ENCODE measurements at places on chromosomes 12 and 14.

- no peak for DNase-seq
Measured at GRCh38 chr12:94280063-94280462, 131.7 kb downstream of the PLXNC1 start.

GRCh38 chr12:104372061-104372720 is 68.7 kb downstream of the EID3 start:
- no peak for DNase-seq

DNA sequence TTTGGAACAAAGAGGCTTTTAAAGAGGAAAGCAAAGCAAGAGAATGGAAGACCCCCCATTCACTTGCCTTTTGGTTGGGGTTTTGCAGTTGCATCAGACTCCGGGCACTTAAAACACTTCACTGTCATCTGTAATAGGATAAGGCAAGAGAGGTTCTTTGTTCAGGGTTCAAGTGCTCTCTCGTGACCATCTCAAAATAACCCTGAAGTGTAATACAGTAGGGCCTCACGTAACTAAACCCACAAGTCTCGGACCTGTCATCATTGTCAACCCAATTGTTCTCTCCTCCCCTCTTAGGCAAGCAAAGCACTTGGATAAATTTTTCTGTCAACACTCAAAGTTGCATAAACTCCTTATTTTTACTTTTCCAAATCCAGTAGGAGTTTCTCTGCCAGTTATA is 26.9 kb upstream of the MYBPC1 start:
- peak; percentile 88 for DNase-seq

GRCh38 chr14:78154827-78155226 is 15.3 kb upstream of the NRXN3 start:
- no peak for DNase-seq

GRCh38 chr12:22037947-22038346 is 8.1 kb upstream of the CMAS start:
- DNase-seq = no peak

GRCh38 chr14:47596232-47596631 is 79.2 kb downstream of the MDGA2 start:
- DNase-seq = no peak

GRCh38 chr12:5260591-5261086 is 171.3 kb upstream of the NTF3 start:
- DNase-seq = no peak

GRCh38 chr12:12017798-12018197 is 52.9 kb upstream of the BCL2L14 start:
- peak; percentile 42 for DNase-seq

DNA sequence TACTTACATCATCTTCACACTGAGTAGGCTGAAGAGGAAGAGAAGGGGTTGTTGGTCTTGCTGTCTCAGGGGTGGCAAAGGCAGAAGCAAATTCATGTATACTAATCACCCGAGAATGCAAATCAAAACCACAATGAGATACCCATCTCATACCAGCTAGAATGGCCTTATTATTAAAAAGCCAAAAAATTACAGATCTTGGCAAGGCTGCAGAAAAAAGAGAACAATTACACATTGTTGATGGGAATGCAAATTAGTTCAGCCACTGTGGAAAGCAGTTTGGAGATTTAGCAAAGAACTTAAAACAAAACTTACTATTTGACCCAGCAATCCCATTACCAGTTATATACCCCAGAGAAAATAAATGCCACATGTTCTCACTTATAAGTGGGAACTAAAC is 154.9 kb downstream of the SEC23A start:
- no peak for DNase-seq

DNA sequence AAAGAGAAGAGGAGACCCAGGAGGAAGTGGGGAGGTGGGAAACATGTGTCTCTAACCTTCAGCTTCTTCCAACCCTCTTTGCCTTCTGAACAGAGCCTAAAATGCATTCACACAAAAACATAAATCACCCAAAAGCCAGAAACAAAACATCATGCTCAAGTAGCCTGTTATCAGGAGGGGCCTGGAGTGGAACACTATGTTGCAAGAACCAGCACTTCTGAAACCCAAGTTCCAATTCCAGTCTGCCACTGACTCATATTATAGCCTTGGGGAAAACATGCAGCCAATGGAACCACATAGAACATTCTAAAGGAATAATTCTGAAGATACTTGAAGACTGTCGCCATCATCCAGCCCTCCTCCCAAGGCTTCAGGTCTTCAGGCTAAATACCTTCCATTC is 169.8 kb upstream of the PLXNC1 start:
- peak; percentile 92 for DNase-seq

DNA sequence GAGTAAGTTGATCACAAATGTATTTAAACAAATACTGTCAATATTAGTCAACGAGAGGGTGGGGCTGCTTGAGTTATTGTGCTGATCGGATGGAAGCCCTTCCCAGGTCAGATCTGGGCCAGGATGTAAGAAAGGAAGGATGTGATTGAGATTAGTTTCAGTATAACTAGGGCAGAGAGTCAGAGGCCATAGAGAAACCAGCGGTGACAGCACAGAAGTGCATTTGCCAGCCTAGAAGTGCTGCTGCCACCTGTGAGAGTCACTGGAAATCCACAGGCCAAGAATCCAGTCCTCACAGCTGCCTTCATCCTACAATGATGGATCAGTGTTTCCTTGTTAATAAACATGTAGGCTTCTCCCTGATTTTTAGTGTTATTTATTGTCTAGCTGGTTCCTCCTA is 9.8 kb upstream of the FERMT2 start:
- DNase-seq = peak; percentile 18

DNA sequence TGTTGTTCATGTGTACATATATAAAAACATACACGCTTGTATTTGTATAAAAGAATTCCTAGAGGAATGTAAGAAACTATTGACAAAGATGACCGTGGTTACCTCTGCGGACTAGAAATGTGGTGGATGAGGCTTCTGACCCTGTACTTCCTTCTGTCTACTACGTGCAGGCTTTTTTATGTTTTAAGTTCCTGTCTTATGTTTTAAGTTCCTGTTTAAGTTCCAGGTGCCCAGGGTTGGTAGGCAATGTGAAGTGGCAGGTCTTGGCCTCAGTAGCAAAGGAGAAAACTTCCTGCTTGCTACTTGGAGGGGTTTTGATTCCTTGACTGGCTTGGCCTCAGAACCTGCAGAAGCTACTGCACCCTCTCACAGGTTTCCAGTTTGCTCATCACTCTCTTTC is 11.6 kb downstream of the POMT2 start:
- no peak for DNase-seq

DNA sequence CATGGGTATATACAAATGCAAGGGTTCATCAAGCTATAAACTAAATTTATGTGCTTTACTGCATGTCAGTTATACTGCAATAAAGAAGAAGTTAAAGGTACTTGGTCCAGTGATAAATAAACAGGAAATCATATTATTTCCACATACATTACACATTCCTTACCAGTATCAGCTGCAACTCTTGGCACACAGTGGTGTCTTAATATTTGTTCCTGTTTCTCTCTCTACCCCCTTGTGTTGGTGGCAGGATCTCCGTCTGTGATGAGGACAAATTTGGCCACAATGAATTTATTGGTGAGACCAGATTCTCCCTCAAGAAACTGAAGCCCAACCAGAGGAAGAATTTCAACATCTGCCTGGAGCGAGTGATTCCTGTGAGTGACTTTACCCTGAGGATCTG is 19.2 kb upstream of the OAS1 start:
- no peak for DNase-seq

GRCh38 chr14:73758392-73759182 is 44.4 kb upstream of the PNMA1 start:
- DNase-seq = peak; percentile 62

DNA sequence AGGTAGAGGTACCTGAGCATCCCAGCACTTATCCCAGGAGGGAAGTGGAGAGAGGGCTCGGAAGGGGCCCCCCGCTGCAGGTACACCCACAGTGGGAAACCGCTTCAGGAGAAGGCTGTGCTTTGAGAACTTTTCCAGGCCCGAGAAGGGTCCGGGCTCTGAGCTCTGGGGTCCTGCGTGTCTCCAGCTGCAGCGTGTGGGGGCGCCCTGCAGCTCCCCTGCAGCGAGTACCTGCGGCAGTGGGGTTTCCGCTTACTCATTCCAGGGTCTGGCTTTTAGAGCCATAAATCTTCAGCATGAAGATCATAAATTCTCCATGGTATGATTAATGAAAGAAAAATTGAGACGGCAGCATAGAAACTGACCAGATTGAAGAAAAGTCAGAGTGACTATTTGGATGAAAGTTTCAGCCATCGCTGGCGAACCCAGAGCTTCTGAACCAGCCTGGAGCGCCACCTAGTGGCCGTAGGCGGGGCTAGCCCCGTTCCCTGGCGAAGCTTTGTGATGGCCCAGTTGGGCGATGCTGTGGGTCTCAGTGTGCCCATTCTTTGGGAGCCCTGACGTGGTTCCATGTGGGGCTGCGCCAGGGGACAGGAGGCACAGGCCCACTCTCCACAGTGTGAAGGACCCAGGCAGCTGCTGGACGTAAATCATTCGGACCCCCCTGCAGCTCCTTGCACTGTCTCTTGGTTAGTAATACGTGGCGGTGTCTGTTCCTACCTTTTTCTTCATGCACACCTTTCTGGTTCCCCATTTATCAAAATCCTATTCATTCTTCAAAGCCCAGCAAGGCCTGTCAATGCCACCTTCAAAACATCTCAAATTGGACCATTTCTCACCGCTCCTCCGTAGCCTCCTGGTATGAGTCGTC is 198.2 kb downstream of the TSPAN9 start:
- peak; percentile 84 for DNase-seq

DNA sequence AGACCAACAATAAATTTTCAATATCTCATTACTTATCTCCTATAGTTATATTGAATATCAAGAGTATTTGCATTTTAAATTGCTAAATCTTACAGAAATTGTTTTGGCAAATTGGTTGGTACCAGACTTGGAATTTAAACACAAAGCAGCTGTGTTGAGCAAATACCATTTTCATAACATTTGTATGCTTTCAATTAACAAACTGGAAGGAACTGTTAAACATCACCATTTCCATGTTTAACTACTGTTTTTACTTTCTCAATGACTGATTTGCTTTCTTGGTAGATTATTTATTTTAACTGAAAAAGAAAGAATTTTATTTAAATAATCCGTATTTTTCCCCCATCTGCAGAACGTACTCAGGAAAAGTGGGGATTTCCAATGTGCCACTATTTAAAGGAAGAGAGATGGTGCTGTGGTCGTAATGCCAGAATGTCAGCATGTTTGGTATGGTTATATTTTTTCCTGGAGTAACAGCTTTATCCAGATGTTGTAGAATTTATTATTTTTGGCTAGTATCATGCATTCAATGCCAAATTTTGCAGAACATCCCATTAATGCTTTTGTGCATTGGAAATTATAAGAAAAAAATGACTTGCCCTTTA is 72.3 kb downstream of the METTL25 start:
- DNase-seq = no peak

DNA sequence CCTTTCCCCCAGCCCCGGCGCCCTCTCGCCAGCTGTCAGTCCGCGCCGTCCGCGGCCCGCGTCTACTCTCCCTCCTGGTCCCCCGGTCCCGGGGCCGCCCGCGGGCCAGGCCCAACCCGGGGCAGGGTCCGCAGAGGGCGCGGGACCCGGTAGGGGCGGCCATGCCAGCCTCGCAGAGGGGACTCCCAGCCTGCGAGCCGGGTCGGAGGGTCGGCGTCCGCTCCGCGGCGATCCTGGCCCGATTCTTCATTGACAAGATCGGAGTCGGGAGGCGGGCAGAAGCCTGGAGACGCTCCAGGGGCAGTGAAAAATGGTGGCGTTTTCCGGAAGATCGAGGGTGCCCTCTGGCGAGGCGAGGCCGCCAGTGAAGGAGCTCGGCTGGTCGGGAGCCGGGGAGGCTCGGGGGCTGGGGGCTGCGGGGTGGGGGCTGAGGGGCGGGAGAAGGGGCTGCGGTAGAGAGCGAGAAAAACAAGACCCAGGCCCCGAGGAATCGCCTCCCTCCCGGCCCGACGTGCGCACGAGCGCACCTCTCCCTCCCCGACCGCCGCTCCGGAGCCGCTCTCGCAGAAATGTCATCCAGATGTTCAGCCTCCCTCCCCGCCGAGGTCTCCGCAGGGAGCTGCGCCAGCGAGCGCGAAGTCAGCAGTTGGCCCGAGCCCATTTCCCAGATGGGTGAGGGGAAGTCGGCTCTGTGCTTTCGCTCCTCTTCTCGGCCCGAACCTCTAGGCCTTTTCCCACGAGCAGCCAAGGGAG is 647 bp upstream of the TGFB3 start:
- peak; percentile 87 for DNase-seq

GRCh38 chr12:124160097-124160756 is 134.7 kb upstream of the RFLNA start:
- DNase-seq = no peak

GRCh38 chr12:87344699-87345098 is 684.5 kb downstream of the C12orf50 start:
- DNase-seq = no peak

DNA sequence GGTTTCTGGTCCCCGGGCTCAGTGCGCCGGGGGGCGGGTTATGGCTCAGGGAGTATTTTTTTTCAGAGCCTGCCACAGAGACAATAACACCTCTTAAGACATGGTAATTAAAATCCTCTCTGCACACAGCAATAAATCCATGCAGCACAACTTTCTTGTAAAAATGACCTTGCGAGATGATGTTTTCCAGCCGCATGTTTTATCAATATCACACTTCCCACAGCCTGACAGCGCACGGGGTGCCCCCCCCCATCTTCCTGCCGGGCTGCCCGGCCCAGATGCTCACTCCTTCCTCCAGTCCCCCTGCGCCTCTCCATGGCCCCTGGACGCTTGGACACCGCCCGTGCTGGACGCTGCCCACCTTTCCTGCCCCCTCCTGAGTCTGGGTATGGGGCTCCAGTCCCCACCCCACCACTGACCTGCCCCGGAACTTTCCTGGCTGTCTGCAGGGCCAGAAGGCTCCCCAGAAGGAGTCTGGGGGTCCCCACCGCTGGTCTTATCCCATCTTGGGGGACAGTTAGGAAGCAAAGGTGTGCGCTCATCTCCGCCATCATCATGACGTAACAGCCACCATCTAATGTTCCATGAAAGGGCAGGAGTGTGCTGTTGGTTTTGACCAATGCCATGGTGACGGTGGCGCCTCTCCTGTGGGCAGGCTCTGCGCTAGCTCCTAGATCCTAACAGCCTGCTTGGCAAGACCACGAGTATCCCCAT is 182.9 kb downstream of the KIF26A start:
- no peak for DNase-seq

GRCh38 chr14:37343307-37344094 is 145.8 kb downstream of the MIPOL1 start:
- no peak for DNase-seq

GRCh38 chr12:6249580-6249979 is 49.4 kb downstream of the CD9 start:
- DNase-seq = no peak

GRCh38 chr12:770479-770878 is 18.1 kb downstream of the WNK1 start:
- no peak for DNase-seq

DNA sequence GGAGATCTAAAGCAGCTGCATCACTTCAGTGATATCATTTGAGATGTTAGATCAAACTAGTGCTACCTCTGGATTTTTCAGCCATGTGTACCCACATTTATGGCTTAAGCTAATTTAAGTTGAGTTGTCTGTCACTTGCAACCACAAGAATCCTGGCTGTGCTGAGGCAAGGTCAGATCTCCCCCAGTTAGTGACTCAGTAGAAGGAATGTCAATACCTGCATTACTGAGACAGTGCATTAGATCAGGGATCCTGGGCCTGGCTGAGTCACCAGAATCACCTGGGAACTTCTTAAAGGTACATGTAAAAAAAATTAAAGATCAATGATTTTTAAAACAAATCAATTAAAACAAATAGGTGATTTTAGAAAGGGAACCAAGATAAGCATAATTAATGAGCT is 84.6 kb upstream of the GRIN2B start:
- no peak for DNase-seq

All from cardiac muscle cell (in vitro differentiated cells and primary cell).